ENCODE measurements at places on chromosomes 5 and 9. TPM values are rescaled to one million over a fixed set of nuclear protein-coding genes. Genes with fewer than 3 reads are reported as not detected.

CDH6 gene
- 18.9 TPM for total RNA-seq

PCDHGA8 gene
- 9.1 TPM for total RNA-seq

ORM2 gene
- total RNA-seq, result not detected

PCDHGA7 gene
- 6.9 TPM for total RNA-seq

TTC39B gene
- 22.4 TPM for total RNA-seq

ERCC6L2 gene
- 191 TPM for total RNA-seq

UQCRQ gene
- 85.7 TPM for total RNA-seq

PDE6A gene
- total RNA-seq, result 0.05 TPM

TMOD1 gene
- total RNA-seq, result 9.3 TPM

CCDC171 gene
- total RNA-seq, result 20.4 TPM

NDST1 gene
- total RNA-seq, result 27.1 TPM

MAT2B gene
- total RNA-seq, result 61.9 TPM

ANKRD20A1 gene
- total RNA-seq, result 1.6 TPM

PCDHA3 gene
- total RNA-seq, result 0.63 TPM

EIF4E1B gene
- total RNA-seq, result not detected

FOXD4 gene
- total RNA-seq, result not detected
